ENCODE measurements at places on chromosomes 4 and X.

- no peak for DNase-seq
Measured at GRCh38 chrX:108537005-108537404, 97.4 kb downstream of the COL4A5 start.

GRCh38 chr4:152892974-152893373 lies 43.1 kb upstream of the FHDC1 start:
- no peak for DNase-seq

DNA sequence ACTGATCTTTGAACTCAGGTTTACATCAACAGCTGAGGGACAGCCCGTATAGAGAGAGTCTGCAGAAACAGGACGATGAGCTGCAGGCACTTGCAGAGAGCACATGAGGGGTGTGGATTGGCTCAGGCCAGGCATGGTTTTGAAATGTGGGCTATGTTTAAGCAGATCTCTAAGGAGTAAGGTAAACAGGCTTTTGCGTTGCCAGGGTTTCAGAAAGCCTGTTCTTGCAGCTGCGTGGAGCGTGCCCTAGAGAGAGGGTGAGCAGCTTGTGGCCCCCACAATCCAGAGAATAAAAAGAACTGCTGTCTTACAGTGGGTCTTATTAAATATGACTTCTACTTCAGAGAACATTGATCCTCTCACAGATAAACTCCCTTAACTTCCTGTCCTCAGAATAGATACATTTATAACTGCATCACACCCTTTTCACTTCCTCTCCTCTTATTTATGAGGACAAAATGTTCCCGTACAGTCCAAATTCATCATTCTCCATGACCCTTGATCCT lies 64.1 kb downstream of the TMA16 start:
- DNase-seq, result no peak

DNA sequence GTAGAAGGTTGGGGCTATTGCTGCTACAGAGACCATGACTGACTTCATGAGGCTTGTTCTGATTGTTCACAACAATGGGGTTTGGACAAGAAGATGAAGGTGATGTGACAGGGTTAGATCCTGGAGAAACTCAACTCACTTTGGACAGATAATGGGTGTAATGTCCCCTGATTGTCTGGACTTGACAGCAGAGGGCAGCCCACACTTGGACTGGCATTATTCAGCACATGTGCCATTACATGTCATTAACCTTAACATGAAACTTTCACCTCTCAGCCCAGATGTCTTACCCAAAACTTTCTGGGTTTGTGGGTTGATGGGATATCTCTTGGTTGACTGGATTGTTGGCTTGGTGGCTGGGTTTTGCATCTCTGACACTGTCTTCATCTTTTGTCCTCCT lies 101.5 kb downstream of the MXRA5 start:
- DNase-seq, result no peak

DNA sequence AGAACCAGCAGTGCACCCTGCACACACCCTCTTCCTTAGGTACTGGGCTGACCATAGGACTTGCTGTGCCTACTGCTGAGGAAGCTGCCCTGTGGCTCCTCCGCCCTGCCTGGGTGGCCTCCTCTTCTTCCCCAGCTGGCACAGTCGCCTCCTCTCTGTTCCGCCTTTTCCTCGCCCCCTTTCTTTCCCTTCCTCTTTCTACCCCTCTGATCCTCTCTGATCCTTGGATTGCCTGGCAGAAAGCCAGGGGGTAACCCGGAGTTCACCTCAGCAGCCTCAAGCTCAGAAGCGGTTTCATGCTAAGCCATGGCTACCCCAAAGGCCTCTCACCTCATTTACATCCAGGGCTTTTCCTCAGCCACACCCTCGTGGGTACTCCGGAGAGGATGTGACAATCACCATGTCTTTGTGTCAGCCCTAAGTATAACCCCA lies 136.2 kb downstream of the SMIM20 start:
- DNase-seq, result no peak

- no peak for DNase-seq
Measured at GRCh38 chr4:100838286-100838685, 320.5 kb upstream of the EMCN start.

All from stimulated activated CD8-positive, alpha-beta memory T cell treated with anti-CD3 and anti-CD28 coated beads, Interleukin-2, amount 100 ng/mL, for 1 hour (primary cell).